ENCODE measurements at places on chromosomes 16 and 17.

DNA sequence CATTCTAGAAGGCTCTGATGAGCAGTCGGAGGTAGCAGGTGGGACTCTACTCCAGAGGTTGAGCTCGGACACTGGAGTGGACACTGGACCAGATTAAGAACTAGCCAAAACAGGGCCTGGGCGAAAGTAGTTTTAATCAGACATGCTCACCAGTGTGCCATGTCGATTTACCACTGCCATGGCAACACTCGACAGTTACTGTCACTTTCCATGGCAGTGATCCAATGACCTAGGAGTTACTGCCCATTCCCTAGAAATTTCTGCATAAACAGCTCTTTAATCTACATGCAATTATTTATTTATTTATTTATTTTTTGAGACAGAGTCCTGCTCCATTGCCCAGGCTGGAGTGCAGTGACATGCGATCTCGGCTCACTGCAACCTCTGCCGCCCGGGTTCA, 7.2 kb upstream of the METTL9 start:
- no peak for DNase-seq

DNA sequence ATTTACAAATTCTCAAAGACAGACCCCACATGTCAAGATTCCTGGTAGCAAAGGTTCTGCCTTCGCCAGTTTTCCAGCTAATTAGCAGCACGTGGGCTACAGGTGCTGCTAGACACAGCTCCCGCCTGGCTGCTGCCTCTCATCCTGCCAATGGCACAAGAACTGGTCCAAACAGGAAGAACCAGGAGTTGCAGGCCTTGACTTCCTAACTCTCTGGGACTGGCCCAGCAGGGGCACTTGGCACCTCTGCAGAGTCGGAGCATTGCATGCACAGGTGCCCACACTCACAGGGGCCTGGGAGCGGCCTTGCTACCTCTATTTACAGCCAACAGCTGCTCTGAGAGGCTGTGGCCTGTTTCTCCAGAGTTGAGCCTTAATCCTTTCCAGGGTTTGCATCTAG, 39.6 kb downstream of the TK2 start:
- no peak for DNase-seq

- DNase-seq: no peak
Measured at GRCh38 chr17:79668344-79669250, 57.7 kb upstream of the RBFOX3 start.

- no peak for DNase-seq
Measured at GRCh38 chr17:7207120-7208001, 12.3 kb downstream of the DLG4 start.

DNA sequence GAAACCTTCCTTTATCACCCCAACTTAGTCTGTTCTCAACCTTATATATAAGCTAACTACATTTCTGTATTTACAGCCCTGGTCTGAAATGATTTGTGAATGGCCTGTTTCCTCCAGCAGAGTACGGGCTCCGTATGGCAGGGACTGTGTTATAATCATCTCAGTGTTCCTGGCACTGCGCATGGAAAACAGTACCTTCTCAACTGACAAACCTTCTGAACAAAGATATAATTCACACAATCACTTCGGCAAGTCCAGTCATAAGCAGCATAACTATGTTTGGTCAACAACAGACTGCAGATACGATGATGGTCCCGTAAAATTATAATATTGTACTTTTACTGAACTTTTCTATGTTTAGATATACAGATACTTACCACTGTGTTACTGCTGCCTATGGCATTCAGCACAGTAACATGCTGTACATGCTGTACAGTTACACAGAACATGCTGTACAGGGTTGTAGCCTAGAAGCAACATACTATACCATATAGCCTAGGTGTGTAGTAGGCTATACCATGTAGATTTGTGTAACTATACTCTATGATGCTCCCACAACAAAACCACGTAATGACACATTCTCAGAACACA, 30.0 kb downstream of the ANKFY1 start:
- no peak for DNase-seq
